ENCODE measurements at places on chromosomes 11 and 22.

- no peak for DNase-seq
Measured at GRCh38 chr11:133234883-133235282, 297.4 kb downstream of the OPCML start.

GRCh38 chr11:79076526-79077115 is 364.2 kb downstream of the TENM4 start:
- no peak for DNase-seq

DNA sequence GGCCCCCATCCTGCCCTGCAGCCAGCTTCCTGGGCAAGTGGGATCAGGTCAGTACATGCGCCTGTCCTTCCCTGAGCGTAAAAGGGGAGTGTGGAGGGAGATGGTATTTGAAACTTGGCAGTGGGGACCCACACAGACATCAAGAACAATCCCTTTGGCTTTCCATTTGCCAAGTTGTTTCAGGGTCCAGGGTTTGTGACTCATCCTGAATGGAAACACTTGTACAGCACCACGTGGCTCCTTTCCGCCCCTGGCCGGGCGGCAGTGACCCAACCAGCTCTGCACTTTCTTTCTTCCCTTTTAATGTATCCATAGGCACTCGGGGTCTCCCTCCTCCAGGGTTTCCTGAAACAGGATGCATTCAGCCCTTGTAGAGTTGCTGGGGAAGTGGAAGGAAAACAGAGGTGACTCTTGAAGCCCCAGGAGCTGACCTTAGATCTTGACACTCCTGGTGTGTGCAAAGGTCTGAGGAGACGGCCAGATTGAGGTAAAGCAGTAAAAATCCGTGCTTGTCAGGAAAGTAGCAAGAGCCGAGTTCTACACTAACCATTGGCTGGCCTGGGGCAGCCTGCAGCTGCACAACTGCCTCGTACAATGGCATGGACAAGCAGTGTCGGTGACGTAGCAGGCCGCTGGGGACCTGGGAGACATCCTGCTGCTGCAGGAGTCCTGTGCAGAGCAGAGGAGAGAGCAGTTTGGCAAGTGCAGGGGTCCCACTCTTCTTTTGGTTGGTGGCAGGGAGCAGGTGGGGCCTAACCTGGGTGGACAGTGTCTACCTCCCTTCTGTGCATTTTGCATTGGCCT is 189.8 kb downstream of the SNX19 start:
- no peak for DNase-seq

DNA sequence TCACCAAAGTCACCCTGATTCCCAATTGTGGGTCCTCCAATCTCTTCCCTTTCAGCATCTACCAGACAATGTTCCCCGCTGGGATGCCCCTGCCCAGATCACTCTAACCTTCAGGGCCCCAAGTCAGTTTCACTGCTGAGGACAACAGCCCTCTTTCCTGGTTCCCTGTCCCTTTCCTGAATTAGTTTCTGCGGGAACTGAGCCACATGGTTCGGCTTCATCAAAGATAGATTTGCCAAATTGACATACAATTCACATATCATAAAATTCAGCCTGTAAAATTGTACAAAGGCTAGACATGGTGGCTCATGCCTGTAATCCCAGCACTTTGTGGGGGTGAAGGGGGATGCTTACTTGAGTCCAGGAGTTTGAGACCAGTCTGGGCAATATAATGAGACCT is 10.1 kb downstream of the PRDX5 start:
- DNase-seq: no peak

- no peak for DNase-seq
Measured at GRCh38 chr11:16286095-16286494, 70.3 kb downstream of the SOX6 start.

Data from NCI-H1694 treated with DMSO at 0.1 percent for 48 hours (cell line).